ENCODE measurements at places on chromosomes 12 and 14. TPM values are rescaled to one million over a fixed set of nuclear protein-coding genes. Genes with fewer than 3 reads are reported as not detected.

DNA sequence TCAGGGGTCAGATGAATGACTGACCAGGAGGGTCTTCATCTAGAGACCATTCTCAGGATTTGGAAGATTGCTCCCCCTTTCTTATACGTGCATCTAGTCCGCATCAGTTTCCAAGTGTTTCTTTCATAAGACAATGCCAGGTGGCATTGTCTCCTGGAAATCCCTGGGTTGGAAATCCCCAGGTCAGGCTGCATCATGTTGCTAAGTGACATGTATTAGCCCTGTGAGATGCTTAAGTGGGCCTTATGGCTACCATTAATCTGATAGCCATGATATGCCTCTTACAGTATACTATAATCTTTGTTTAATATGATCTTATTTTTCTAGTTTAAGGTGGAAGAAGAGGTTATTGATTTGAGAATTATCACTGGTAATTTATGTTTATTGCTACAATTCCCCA, 92.8 kb downstream of the DIO3 start:
- no peaks in the 10 kb centered on the region for H3K4me1 ChIP-seq
- no peak for DNase-seq
- no peaks in the 10 kb centered on the region for H3K36me3 ChIP-seq

DNA sequence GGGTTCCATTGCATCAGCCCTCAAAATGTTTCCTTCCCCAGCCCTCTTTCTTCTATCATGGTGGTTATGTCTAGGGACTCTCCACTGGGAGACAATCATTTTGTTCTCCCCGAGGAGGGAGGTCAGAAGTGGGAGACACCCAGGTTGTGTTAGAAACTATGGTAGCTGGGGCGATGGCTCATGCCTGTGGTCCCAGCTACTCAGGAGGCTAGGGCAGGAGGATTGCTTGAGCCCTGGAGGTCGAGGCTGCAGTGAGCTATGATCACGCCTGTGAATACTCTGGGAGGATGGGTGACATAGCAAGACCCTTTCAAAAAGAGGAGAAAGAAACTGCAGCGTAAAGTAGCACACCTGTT, 13.0 kb upstream of the LRRC23 start:
- H3K36me3 ChIP-seq = no peaks in the 10 kb centered on the region
- peak overlapping the region; percentile 81 for H3K27ac ChIP-seq
- H3K27me3 ChIP-seq = no peaks in the 10 kb centered on the region
- H3K4me3 ChIP-seq = peak overlapping the region; percentile 68
- no peak for DNase-seq

DNA sequence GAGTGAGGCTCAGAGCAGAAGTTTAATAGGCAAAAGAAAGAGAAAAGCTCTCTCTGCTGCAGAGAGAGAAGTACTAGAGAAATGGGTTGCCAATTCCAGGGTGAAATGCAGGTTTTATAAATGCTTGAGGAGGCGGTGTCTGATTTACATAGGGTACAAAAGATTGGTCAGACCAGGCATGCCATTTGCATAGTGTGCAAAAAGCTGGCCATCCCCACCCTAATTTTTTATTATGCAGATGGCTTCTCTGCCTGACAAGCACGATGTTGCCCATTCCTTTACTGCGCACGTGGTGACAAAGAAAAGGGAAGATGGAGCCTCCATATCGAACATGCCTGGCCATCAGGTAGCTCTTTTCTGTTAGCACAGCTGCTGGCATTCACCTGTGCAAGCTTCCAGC, 209.3 kb upstream of the PPFIA2 start:
- no peak overlapping the region for H3K4me3 ChIP-seq
- H3K27ac ChIP-seq = no peak overlapping the region
- H3K4me1 ChIP-seq = no peaks in the 10 kb centered on the region
- no peaks in the 10 kb centered on the region for H3K27me3 ChIP-seq

- no peak overlapping the region for H3K27ac ChIP-seq
- H3K36me3 ChIP-seq = peaks cover 11% of the 10 kb centered on the region
- DNase-seq = no peak
- H3K27me3 ChIP-seq = no peaks in the 10 kb centered on the region
- H3K4me3 ChIP-seq = no peak overlapping the region
- no peaks in the 10 kb centered on the region for H3K4me1 ChIP-seq
Measured at GRCh38 chr14:61805451-61805850, 43.2 kb downstream of the SNAPC1 start.

GRCh38 chr12:44628180-44628579, 247.9 kb downstream of the NELL2 start:
- H3K4me3 ChIP-seq = no peak overlapping the region
- no peak overlapping the region for H3K27ac ChIP-seq
- no peaks in the 10 kb centered on the region for H3K36me3 ChIP-seq

DNA sequence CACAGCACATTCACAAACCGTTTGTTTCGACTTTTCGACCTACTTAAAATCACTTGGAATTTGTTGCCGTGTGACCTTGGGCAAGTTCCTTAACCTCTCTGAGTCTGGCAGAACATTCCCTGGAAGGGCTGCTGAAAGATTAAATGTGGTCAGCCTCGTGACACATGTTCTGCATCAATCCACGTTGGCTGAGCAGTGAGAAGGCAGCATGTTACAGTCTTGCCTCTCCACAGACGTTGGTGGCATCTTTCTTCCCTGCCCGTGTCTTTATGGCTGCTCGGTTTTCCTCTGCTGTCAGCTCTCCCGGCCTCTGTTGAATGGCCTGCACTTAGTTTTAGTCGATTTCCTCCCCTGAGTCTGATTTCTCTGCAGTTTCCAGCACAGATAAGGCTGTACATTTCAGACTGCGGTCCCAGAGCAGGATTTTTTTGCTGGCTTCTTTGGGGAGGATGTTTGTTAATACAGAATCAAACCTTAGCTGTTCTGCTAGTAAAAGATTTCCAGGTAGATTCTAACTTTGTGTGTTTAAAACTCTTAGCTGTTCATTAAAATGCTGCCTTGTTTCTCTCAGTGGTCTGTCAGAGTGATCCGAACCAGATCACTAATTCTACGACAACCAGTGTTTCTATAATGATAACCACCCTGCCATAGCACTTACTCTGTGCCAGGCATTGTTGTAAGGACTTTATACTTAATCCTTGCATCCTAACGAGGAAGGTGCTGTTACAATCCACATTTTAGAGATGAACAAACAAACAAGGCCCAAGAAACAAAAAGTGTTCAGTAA, 217.1 kb downstream of the CHST11 start:
- peaks cover 15% of the 10 kb centered on the region for H3K4me1 ChIP-seq
- no peak for DNase-seq
- no peaks in the 10 kb centered on the region for H3K36me3 ChIP-seq
- H3K27ac ChIP-seq = no peak overlapping the region

- H3K36me3 ChIP-seq = no peaks in the 10 kb centered on the region
- H3K4me1 ChIP-seq = no peaks in the 10 kb centered on the region
- no peaks in the 10 kb centered on the region for H3K27me3 ChIP-seq
- no peak overlapping the region for H3K4me3 ChIP-seq
- DNase-seq = peak; percentile 36
Measured at GRCh38 chr14:58805057-58805456, 167.3 kb downstream of the DACT1 start.

- H3K27ac ChIP-seq = no peak overlapping the region
- DNase-seq = no peak
- H3K36me3 ChIP-seq = no peaks in the 10 kb centered on the region
- no peaks in the 10 kb centered on the region for H3K4me1 ChIP-seq
- H3K4me3 ChIP-seq = no peak overlapping the region
- no peaks in the 10 kb centered on the region for H3K27me3 ChIP-seq
Measured at GRCh38 chr14:84482256-84483071, 1047.5 kb upstream of the FLRT2 start.

DNA sequence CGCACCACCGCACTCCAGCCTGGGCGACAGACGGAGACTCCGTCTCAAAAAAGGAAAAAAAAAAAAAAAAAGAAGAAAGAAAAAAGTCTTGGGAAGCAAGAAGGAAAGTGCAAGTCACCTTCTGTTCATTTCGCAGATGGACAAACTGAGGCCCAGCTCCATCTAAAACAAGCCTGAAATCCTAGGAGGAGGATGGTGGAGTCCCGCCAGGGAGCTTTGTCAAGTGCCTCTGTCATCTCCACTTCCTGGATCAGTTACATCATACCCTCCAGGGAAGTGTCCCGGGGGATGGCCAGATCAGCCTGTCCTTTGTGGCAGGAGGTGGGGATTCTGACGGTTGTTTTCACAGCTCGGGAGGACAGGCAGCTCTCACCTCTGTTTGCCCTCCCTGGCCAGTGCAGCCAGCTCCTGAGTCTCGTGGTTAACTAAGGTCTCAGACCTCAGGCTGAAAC, 8.7 kb upstream of the SDSL start:
- no peaks in the 10 kb centered on the region for H3K36me3 ChIP-seq
- no peak overlapping the region for H3K4me3 ChIP-seq
- no peak overlapping the region for H3K27ac ChIP-seq
- H3K4me1 ChIP-seq = no peaks in the 10 kb centered on the region

DNA sequence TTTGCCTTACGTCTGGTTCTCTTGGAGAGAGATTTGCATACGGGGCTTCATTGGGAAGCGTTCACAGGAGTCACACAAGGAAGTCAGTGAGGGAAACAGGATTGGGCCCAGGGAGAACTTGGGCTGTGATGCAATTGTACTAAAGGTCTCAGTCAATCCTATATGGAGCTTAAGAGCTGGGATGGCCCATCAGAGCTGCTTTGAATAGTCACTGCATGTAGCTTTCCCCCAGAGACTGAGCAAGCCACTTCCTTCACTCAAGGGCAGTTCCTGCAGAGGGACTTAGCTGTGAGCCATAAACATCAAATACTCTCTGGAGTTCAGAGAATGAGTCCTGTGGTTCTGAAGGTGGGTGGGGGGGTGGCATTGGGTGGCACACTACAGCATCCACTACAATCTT, 605.4 kb downstream of the MED13L start:
- H3K27me3 ChIP-seq = no peaks in the 10 kb centered on the region
- no peaks in the 10 kb centered on the region for H3K4me1 ChIP-seq
- no peaks in the 10 kb centered on the region for H3K36me3 ChIP-seq
- no peak overlapping the region for H3K27ac ChIP-seq
- no peak for DNase-seq
- no peak overlapping the region for H3K4me3 ChIP-seq

DNA sequence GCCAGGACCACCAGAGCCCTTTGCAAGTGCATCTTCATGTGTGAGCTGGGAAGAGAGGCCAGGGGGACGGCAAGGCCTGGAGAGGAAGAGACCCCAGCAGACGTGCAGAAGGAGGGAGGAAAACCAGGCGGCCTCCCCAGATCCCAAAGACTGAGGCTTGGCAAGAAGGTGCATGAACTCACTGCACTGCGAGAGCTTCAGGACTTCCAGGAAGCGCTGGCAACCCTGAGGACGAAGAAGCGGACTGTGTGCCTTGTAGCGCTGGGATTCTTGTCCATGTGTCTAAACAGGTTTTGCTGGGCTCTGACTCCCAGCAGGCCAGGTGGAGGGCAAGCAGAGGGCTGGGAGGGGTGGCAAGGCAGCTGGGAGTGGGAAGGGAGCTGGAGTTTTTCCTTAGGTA, 939 bp downstream of the TGFB3 start:
- H3K27ac ChIP-seq = peak overlapping the region; percentile 98
- H3K36me3 ChIP-seq = no peaks in the 10 kb centered on the region

ENO2 gene
- polyA plus RNA-seq = 1.4 TPM

B4GALNT3 gene
- 0.57 TPM for polyA plus RNA-seq

WSCD2 gene
- polyA plus RNA-seq = not detected

FAR2 gene
- polyA plus RNA-seq = 0.98 TPM

KRT8 gene
- polyA plus RNA-seq = 1.2 TPM

COCH gene
- polyA plus RNA-seq = 0.35 TPM

LYZ gene
- polyA plus RNA-seq = 5.4 TPM

FCF1 gene
- 11.0 TPM for polyA plus RNA-seq

ABCD4 gene
- 11.4 TPM for polyA plus RNA-seq

Data from psoas muscle (tissue), 8 donors.